A673 (cell line): ENCODE measurements at places on chromosomes 7 and 10. TPM values are rescaled to one million over a fixed set of nuclear protein-coding genes. Genes with fewer than 3 reads are reported as not detected.

DNA sequence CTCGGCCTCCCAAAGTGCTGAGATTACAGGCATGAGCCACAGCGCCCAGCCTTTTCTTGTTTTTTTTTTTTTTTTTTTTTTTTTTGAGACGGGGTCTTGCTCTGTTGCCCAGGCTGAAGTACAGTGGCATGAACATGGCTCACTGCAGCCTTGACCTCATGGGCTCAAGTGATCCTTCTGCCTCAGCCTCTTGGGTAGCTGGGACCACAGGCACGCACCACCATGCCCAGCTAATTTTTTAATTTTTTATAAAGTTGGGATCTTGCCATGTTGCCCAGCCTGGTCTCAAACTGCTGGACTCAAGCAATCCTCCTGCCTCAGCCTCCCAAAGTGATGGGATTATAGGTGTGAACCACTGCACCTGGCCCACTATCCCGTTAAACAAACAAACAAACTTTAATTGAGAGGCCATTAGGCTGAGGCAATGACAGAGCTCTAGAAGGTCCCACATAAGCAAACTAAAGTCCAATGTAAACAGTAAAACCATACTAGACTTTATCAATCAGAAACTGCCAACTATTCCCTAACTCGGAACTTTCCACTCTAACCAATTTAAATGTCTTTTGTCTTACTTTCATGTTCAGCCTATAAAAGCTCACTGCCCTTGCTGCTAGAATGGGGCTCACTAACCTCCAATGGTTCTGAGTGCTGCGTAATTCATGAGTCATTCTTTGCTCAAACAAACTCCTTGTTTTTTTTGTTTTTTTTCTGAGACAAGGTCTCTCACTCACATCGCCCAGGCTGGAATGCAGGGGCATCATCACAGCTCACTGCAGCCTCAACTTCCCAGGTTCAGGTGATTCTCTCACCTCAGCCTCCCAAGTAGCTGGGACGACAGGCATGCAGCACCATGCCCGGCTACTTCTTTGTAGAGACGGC, 1.9 kb downstream of the DHX32 start:
- peaks cover 14% of the 10 kb centered on the region for H3K36me3 ChIP-seq
- DNase-seq: no peak
- H3K27ac ChIP-seq: no peak overlapping the region
- no peaks in the 10 kb centered on the region for H3K4me1 ChIP-seq
- no peaks in the 10 kb centered on the region for H3K27me3 ChIP-seq
- H3K4me3 ChIP-seq: no peak overlapping the region

Gene ABCB1
- not detected in 2 replicates for total RNA-seq

Gene AUTS2
- total RNA-seq: 42.1 and 44.3 TPM in 2 replicates

Gene GARIN1A
- 1.8 and 2.2 TPM in 2 replicates for total RNA-seq

DNA sequence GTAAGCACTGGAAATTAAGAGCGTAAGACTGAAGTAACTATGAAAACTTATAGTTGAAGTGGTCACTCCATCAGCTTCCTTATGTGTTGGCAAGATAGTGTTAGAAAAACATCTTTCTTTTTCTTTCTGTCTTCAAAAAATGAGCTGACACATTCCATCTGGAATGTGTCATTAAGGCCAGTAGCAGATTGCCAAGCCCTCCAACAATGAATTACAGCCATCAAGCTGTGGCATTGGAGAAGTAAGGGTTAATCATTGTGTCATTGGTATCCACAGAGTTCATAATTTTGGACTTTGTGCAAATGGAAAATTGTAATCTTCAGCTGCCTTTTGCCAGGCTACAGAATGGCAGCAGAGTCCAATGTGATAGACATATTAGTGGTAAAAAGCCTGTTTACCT, 926.3 kb downstream of the NRG3 start:
- no peak overlapping the region for H3K4me3 ChIP-seq
- H3K36me3 ChIP-seq: no peaks in the 10 kb centered on the region
- H3K27ac ChIP-seq: no peak overlapping the region
- H3K4me1 ChIP-seq: no peaks in the 10 kb centered on the region
- DNase-seq: no peak

DNA sequence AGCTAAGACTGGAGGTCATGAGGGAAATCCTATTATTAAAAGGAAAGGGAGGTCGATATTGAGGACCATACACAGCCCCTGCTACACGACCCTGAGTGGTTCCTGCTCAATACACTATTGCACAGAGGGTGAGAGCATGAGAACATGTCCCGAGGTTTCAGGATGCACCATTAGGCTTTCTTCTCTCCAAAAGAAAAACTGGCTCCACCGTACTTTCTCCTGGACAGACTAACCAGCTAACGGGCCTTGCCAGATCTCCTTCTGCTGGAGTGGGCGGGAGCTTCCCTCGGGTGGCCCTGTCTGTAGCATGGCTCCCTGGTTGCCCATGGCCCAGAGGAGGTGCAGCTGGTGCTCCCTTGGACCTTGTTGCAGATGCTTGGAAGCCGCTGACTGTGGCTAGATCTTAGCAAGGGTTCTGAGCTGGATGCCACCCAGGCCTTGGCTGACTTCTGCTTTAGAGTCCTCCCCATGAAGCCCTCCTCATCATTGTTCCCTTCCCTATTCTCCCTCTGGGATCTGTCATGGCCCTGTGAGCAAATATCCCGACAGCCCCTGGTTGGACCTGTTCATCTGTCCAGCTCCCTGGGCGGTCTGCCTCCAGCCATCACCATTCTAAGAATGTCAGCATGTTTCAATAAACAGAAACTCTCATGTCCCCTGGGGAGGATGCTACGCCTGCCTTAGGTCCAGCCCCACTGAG, 52.9 kb upstream of the SHH start:
- peaks cover 50% of the 10 kb centered on the region for H3K27me3 ChIP-seq
- H3K4me1 ChIP-seq: no peaks in the 10 kb centered on the region
- no peaks in the 10 kb centered on the region for H3K36me3 ChIP-seq
- H3K4me3 ChIP-seq: no peak overlapping the region
- H3K27ac ChIP-seq: no peak overlapping the region
- DNase-seq: no peak

- no peaks in the 10 kb centered on the region for H3K27me3 ChIP-seq
- no peaks in the 10 kb centered on the region for H3K4me1 ChIP-seq
- H3K27ac ChIP-seq: no peak overlapping the region
- no peaks in the 10 kb centered on the region for H3K36me3 ChIP-seq
Observed at GRCh38 chr10:108112218-108112617, 947.7 kb upstream of the SORCS1 start.

DNA sequence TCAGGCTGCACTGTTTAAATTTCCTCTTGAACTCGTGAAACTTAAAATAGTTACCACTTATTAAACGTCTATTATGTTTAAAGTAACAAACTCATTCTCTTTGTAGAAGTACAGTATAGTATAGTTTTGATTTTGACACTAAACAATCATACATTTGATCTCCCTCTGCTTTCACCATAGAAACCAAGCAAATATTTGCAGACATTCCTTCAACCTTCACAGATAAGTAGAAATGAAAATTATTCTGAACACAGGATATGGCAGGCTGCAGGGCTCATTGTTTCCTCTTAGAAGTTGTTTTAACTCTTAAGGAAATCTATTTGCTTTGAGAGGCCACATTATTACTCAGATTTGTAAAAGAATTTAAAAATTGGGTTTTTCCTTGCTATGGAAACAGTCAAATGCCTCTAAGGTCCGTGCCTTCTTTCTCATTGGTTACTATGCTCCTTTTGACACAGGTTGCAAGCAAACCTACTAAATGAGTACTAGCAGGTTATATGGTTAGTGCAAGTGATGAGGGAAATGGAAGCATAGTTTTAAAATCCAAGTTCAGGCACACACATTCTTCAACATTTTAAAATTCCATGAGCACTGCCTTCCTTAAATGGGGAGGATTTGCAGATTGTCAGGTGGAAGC, 92.8 kb upstream of the FAM133B start:
- no peak overlapping the region for H3K27ac ChIP-seq
- DNase-seq: no peak
- H3K36me3 ChIP-seq: no peaks in the 10 kb centered on the region
- H3K27me3 ChIP-seq: no peaks in the 10 kb centered on the region

Gene FAM237B
- total RNA-seq: not detected in 2 replicates

DNA sequence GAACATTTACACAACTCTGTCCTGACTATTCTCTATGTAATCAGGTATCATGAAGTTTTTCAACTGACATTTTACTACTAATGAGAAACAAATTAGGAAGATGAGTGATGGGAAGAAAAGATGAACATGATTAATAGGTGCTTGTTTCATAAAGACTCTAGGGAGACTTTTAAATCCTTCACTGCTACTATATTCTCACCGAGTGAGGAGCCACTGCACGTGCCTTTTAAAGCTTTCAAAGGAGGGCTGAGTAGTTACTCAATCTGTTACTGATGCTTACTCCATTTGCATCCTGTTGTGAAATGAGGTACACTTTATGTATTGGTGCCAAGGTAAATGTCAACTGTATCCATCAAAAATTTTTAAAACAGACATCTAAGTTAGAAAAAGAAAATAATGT, 1.3 kb upstream of the COMMD3 start:
- H3K4me3 ChIP-seq: no peak overlapping the region
- no peak for DNase-seq
- no peaks in the 10 kb centered on the region for H3K27me3 ChIP-seq
- peaks cover 20% of the 10 kb centered on the region for H3K4me1 ChIP-seq

DNA sequence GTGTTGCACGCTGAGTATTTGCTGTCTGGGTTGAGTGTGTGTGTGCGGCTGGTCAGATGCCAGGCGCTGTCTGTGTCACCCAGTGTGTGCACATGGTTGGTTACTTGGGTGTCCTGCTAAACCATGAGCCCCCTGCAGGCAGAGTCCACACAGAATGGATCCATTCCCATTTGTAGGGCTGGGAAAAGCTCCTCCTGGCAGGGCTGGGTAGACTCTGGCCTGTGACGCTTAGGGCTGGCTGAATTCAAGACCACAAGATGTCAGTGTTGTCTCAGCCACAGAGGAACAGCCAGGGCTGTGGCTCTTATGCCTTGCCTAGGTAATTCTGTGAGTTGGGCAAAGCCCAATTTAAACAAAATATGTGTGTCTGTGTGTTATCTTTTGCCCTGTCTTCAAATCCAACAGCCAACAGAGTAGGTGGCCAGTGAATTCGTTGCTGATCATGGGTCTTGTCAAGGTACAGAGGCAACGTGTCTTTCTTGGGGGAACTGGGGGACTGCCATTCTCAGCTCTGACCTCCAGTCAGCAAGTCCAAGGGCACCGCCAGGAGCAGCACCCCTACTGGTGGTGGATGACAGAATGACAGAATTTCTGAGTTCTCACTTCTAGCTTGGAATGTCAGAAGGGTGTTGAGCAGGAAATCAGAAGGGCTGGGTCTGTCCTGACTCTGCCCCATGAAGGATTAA, 285.1 kb downstream of the CCSER2 start:
- H3K27me3 ChIP-seq: peaks cover 15% of the 10 kb centered on the region
- DNase-seq: peak; percentile 37
- no peak overlapping the region for H3K4me3 ChIP-seq
- H3K27ac ChIP-seq: no peak overlapping the region

DNA sequence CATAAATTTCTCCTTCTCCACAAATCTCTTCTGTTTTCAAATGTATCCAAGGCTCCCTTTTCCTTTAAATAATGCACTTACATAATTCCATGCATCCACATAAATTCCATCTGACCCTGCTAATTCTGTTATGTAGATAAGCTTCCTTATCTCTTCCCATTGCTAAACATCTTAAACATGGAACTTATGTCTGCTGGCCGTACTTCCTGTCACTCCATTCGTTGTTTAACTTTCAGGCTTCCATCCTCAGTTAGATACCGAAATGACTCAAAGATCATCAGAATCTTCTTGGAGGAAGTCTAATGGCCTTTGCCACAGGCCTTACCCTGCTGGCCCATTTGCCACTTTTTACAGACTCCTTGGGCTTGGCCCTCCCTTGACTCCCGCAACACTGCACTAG, 330.9 kb downstream of the GFRA1 start:
- H3K36me3 ChIP-seq: no peaks in the 10 kb centered on the region
- peak; percentile 22 for DNase-seq
- peak overlapping the region; percentile 83 for H3K27ac ChIP-seq

- DNase-seq: peak; percentile 76
- H3K27ac ChIP-seq: peak overlapping the region; percentile 6
- no peaks in the 10 kb centered on the region for H3K27me3 ChIP-seq
Observed at GRCh38 chr7:69903410-69903809, 305.1 kb downstream of the AUTS2 start.

DNA sequence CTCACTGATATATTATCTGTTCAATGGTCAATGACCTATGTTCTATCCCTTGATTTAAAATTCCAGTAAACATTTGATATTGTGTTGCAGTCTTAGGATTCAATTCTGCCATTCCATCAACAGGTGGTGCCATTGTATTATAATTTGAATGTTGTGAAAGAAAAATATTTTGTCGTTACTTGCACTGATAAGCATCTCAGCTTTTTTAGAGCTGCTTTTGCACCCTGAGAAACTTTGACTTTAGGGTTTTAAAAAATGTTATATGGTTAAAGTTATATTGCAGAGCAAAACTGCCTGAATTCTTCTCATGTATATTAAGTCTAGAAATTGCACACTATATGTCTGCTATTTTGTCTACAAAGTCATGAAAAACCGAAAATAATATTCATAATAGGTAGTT, 18.8 kb upstream of the MINDY3 start:
- H3K36me3 ChIP-seq: no peaks in the 10 kb centered on the region
- H3K27me3 ChIP-seq: peaks cover 67% of the 10 kb centered on the region
- peaks cover 12% of the 10 kb centered on the region for H3K4me1 ChIP-seq

DNA sequence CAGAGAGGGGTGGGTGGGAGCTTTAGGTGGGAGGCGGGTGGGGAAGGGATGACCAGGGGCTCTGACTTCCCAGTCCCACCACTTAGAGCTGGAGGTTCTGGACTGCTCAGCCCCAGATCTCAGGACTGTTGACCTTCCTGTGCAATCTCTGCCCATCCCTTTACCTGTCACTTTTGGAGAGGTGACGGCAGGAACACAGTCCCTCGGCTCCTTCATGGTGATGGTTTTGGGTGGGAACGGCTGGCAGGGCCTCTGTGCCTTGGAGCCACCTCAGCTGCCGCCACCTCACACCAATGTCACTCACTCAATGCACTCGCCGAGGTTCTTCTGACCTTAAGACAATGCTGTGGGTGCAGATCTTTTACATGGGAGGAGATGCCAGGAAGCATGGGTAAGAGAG, 49.0 kb downstream of the TMEM270 start:
- DNase-seq: no peak
- no peaks in the 10 kb centered on the region for H3K4me1 ChIP-seq
- H3K27ac ChIP-seq: no peak overlapping the region
- no peak overlapping the region for H3K4me3 ChIP-seq
- H3K36me3 ChIP-seq: no peaks in the 10 kb centered on the region

DNA sequence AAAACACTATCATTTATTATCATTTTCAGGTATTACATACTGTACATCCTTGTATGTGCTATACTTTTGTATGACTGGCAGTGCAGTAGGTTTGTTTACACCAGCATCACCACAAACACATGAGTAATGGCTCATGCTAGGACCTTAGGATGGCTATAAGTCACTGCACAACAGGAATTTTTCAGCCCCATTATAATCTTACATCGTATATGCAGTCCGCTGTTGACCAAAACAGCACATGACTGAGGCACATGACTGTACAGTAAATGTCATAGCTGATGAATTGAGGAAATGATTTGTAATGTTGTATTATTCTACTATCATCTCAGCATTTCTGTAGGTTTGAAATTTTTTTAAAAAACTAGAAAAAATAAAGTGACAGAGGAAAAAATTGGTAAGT, 38.6 kb downstream of the BPGM start:
- H3K4me3 ChIP-seq: no peak overlapping the region
- H3K36me3 ChIP-seq: no peaks in the 10 kb centered on the region
- no peaks in the 10 kb centered on the region for H3K27me3 ChIP-seq
- no peaks in the 10 kb centered on the region for H3K4me1 ChIP-seq
- no peak for DNase-seq
